ENCODE measurements at places on chromosomes 2 and 18. TPM values are rescaled to one million over a fixed set of nuclear protein-coding genes. Genes with fewer than 3 reads are reported as not detected.

Gene RAB10
- 95.5 TPM for total RNA-seq

Gene TWSG1
- total RNA-seq: 10.6 TPM

Gene RGPD3
- total RNA-seq: 0.05 TPM

Gene POTEC
- total RNA-seq: not detected

Gene GAREM2
- total RNA-seq: 2.0 TPM

Gene PHOSPHO2
- 2.2 TPM for total RNA-seq

Gene C2orf69
- total RNA-seq: 7.7 TPM

Gene CD8B2
- total RNA-seq: not detected

Gene NEU4
- 0.95 TPM for total RNA-seq
